Left kidney (tissue), 8 donors: ENCODE measurements at places on chromosomes 13 and 19.

- DNase-seq: no peak
Observed at GRCh38 chr19:39805104-39805503, 26.4 kb downstream of the LEUTX start.

- DNase-seq: no peak
Observed at GRCh38 chr13:31495336-31495735, 244.0 kb upstream of the RXFP2 start.

GRCh38 chr19:12921047-12921446 lies 2.0 kb upstream of the SYCE2 start:
- DNase-seq: no peak

DNA sequence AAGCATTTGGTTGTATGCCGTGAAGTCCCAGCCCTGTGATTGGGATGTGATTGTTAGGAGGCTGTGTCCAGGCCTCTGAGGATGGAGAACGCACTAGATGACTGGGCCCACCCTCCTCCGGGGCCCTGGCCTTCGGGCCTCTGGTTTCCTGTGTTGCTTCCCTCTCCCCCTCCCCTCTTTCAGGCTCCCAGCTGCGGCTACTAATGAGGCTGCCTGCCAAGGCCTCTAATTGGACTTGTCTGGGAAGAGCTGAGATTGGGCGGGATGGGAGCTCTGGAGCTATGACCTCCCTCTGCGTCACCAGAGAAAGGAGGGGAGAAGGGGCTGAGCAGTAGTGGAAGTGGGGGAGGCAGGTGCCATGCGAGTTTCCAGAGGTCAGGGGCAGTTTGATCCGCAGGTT lies 9.9 kb downstream of the PTH2 start:
- DNase-seq: peak; percentile 82

GRCh38 chr19:45455707-45456499 lies 11.9 kb upstream of the FOSB start:
- DNase-seq: peak; percentile 86

DNA sequence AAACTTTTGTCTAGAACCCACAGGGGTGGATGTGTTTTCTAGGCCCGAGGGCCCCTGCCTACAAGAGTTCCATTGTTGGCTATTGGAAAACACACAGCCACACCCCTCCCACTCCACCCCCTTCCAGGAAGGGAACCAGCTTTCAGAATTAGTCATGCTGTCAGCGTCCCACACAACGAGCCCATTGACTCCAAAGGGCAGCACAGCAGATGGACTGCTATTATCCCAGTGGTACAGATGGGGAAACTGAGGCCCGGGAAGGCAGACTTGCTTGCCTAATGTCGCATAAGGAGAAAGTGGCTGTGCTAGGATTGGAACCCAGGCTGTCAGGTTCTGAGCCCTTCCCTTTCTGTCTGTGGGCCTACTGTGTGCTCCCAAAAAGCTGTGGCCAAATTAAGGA lies 8.1 kb upstream of the FXYD3 start:
- no peak for DNase-seq

DNA sequence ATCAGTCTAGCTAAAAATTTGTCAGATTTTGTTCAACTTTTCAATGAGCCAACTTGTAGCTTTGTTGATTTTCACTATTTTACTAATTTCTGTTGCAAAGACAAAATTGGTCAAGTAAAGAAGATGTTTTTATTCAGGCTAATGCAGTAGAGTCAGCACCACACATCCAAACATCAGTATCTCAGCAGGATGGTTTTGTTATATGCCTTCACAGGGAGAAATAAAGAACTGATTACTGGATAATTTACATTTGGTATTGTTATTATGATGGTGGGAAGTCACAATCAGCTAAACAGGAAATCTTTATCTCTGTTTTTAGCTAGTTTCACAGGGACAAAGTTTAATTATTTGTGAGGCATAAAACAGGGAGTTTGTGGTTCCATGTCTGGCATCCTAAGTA lies 713.4 kb downstream of the SLITRK5 start:
- DNase-seq: no peak

DNA sequence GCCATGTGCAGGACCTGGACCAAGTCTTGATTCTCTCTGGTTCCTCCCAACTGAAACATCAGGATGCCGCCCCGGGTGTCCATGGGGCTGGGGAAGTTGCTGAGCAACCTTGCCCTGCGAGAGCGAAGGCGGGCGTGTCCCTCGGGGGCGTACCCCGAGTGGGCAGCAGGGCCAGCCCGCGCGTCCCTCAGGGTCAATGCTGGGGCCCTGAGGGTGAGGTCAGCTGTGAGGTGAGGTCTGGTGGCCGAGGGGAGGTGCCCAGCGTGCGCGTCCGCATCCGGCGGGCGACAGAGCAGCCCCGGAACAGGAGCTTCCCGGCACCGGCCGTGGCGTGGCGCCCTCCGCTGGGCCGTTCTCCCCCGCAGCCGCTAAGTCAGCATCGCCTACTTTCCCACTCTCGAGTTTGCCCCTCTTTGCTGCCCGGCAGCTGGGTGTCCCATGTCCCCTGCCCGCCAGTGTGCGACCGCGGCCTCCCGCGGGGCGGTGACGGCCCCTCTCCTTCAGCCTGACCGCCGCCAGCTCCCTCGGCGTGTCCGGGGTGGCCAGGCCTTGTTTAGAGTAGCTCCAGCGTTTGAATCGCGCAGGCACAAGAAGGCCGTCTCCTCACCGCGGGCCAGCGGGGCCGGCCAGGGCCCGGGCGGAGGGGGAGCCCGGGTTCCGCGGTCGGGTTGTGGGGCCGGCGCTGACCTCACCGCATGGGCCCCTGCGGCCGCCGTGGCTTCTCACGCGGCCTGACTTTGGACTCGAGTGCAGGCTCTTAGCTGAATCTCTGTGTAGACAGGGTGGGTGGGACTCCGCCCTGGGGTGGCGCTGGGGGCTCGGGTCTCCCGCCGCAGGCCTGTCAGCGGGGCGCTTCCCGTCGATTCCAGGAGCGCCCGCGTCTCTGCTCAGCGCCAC lies 33.0 kb downstream of the GJA3 start:
- no peak for DNase-seq

DNA sequence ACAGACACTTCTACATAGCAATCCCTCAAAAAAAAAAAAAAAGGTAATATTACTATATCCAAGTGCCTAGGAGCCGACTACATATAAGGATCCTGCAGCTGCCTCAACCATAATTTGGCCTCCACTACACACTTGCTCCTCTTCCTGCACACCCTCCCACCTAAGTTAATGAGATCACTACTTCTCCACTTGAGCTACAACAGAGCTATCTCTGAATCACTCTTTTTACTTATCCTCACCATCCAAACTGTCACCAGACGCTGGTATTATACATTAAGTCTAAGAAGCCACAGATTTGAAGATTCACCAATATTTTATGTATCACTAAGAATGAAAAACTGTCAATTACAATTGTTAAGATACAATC lies 8.3 kb downstream of the OBI1 start:
- DNase-seq: no peak

DNA sequence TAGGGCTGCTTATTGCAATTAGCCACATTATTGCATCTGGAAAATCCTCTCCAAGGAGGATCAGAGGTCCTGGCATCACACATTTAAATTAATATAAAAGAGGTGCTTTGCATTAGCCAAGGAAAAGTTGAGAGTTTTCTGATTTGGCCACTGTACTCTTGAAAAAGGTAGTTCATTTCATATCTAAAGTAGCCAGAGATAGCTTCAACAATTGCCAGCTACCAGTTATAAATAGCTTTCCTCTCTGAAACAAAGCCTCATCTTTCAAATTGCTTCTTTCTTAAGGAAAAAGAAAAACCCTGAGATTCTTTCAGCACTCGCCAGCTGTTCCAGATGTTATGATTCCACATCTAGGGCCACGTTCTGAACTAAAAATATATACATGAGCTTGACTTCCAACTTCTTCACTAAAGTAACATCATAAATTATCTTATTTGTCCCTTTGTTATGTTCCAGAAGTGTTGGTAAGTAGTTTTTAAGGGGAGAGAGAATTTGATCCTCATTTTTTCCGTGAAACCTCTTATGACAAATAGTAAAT lies 69.6 kb downstream of the ERCC5 start:
- no peak for DNase-seq

DNA sequence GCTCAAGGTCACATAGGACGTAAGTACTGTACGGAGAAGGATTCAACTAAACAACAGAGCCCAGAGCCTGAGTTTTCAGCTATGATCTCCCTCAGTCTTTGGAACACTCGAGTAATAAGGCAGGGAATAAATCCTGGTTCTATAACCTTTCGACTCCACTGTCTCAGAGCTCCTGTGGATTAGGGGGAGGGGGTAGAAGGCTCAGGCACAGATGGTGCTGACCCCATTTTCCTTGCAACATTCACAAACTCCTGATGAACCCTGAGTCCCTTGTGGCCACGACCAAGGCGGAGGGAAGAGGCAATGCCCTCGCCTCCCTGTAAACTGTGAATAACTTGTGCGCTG lies 21.4 kb downstream of the NOVA2 start:
- DNase-seq: no peak

DNA sequence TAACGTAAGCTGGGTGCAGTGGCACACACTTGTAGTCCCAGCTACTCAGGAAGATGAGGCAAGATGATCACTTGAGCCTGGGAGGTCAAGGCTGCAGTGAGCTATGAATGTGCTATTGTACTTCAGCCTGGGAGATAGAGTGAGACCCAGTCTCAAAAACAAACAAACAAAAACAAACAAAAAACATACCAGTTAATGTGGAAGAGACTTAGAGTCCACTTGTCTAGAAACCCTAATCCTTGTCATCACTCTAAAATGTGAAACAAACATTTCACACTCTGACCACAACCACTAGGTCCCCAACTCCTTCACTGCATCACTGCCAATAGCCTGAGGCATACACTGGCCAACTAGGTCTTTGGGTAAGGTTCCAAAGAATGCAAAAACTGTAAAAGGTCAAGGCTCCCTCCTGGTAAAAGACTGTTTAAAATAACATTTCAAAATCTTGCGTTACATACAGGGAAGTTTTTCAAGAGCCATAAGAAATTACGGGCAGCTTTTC lies 28.6 kb upstream of the CYP2B6 start:
- DNase-seq: no peak

GRCh38 chr19:14441041-14441938 lies 8.2 kb downstream of the PKN1 start:
- DNase-seq: no peak

- DNase-seq: no peak
Observed at GRCh38 chr13:88086577-88086976, 415.4 kb downstream of the SLITRK5 start.

- DNase-seq: peak; percentile 46
Observed at GRCh38 chr13:81171065-81171647, 830.2 kb upstream of the SPRY2 start.

GRCh38 chr13:23488442-23488841 lies 54.9 kb upstream of the SACS start:
- DNase-seq: no peak

DNA sequence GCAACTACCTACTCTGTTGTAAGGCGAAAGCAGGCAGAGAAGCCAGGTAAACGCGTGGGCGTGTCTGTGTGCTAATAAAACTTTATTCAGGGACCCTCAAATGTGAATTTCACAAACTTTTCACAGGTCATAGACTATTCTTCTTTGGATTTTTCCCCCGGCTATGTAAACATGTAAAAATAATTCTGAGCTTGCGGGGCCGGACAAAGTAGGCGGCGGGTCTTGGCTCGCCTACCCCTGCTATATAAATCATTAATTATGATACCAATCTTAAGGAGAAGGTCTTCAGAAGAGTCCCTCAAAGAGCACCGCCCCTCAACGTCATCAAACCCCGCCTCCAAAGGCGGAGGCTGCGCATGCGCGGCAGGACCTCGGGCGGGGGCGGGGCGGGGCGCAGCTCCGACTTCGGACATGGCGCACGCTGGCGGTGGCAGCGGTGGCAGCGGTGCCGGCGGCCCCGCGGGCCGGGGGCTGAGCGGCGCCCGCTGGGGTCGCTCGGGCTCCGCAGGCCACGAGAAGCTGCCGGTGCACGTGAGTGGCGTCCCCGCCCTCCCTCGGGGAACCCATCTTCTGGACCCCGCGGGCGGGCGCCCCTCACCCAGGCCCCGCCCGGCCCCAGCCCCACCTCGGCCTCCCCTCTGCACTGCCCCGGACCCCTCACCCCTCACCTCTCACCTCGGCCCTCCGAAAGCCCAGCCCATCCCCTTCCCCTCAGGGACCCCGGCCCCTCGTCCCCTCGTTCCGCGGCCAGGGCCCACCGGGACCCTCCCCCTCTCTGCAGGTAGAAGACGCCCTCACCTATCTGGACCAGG lies at the start of gene SIN3B:
SIN3B (plus strand) TSS at position 389 of the 812 bp plus-strand sequence; CDS start at position 412, 23 bp downstream.
- DNase-seq: peak; percentile 91

DNA sequence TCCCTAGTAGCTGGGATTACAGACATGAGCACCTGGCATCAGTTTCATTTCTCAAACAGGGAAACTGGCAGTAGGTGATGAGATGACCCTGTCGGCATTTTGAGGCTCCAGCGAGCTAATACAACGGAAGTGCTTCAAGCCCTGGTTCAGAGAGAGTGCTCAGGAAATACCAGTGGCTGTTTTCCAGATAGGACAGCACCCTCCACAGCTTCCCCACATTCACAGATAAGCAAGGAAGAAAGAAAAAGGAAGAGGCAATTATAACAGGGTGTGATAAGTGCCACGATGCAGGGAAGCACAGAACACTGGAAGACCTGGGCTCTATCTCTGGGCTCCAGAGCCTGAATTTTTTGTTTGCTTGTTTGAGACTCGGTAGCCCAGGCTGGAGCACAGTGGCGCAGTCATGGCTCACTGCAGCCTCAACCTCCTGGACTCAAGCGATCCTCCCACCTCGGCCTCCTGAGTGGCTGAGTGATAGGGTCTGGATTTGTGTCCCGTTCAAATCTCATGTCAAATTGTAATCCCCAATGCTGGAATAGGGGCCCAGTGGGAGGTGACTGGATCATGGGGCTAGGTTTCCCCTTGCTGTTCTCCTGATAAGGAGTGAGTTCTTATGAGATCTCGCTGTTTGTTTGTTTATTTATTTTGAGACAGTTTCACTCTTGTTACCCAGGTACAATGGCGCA lies 43.5 kb downstream of the PIN1 start:
- DNase-seq: no peak

DNA sequence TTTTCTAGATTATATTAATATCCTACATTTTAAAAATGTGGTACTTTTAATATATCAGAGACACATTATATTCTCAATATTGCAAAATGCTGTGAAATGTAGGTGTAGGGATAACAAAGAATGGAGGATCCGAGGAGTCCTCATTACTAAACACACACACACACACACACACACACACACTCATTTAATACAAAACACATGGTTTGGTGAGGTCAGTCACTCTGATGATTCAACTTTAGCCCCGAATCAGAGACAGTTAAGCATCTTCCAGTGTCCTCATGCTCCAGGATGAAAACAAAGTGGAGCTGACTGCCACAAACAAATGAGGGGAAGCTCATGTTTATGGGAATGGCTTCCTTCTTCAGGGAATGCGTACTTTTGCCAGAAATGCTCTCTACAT lies 147.5 kb downstream of the CYSLTR2 start:
- no peak for DNase-seq
